Gastrocnemius medialis (tissue), 4 donors: ENCODE measurements at places on chromosomes 11 and 22.

DNA sequence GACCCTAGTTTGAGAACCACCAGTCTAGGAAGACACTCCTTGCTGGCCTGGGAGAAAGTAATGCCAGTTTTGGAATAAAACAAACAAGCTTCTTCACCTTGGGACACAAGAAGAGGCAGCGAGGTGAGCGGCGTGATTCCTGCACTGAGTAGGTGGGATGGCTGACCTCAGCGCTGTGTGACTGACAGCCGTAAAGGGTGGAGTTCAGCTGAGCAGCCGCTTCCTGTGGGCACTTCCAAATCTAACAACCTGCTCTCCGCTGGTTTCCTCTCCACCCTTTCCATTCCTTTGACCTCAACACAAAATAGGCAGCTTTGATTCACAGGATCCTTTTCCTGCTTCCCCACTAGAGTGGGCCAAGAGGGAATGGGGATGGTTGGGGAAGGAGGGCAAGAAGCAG lies 45.8 kb downstream of the PC start:
- H3K27ac ChIP-seq: no peak overlapping the region
- DNase-seq: no peak
- no peak overlapping the region for H3K4me3 ChIP-seq
- no peaks in the 10 kb centered on the region for H3K36me3 ChIP-seq

- no peak for DNase-seq
- no peaks in the 10 kb centered on the region for H3K27me3 ChIP-seq
- no peaks in the 10 kb centered on the region for H3K4me1 ChIP-seq
- no peak overlapping the region for H3K27ac ChIP-seq
- H3K36me3 ChIP-seq: no peaks in the 10 kb centered on the region
Observed at GRCh38 chr11:115396533-115396932, 107.7 kb downstream of the CADM1 start.

DNA sequence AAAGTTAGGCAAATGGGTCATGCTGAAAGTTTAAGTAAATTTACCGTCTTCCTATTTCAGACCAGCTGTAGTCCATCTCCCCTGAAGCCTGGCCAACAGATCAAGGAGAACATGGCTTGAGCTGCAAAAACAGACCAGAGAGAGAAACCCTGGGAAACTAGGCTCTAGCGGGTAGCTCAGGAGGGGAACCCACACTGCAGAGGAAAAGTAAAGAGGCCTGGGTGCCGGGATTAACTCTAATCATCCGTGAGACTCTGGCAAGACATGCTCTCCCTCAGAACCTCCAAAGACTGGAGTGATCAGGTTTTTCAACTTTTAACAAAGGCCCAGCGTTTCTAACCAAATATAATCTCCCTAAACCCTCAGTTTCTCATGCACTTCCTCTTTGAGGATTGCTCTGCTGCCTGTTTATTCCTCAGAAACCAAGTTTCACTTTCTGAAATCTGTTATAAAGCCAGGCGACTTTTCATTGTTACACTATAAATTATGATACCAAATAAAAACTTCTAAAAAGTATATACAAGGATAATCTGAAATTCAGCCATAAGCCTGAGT lies 67.5 kb downstream of the GAB2 start:
- no peak for DNase-seq
- no peaks in the 10 kb centered on the region for H3K27me3 ChIP-seq
- peak overlapping the region; percentile 16 for H3K4me3 ChIP-seq
- no peaks in the 10 kb centered on the region for H3K36me3 ChIP-seq
- peaks cover 17% of the 10 kb centered on the region for H3K4me1 ChIP-seq
- H3K27ac ChIP-seq: peak overlapping the region; percentile 60

- DNase-seq: no peak
- no peak overlapping the region for H3K4me3 ChIP-seq
- no peak overlapping the region for H3K27ac ChIP-seq
- H3K36me3 ChIP-seq: peaks cover 8% of the 10 kb centered on the region
- H3K4me1 ChIP-seq: no peaks in the 10 kb centered on the region
Observed at GRCh38 chr11:9901943-9902342, 238.1 kb downstream of the SWAP70 start.

- DNase-seq: no peak
- H3K27me3 ChIP-seq: peaks cover 36% of the 10 kb centered on the region
- no peaks in the 10 kb centered on the region for H3K36me3 ChIP-seq
- no peak overlapping the region for H3K27ac ChIP-seq
- no peaks in the 10 kb centered on the region for H3K4me1 ChIP-seq
Observed at GRCh38 chr11:3205261-3206155, 13.1 kb downstream of the MRGPRG start.

DNA sequence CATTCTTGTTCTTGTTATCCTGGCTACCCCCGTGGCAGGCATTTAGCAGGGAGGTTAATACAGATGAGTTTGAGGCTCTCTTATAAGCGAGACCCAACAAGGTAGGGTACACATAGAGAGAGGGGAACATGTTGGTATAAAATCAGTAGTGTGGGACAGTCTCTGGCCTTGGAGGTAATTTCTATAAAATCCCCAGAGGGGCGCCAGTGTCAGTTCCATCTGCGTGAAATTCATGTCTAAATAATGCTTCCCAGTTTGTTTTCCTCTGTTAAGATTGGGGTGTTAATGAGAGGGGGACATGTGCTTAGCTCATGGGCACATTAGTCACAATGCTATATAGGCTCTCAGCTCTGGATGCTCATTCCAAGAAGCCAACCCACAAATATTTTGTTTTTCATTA lies 150.7 kb downstream of the MYO18B start:
- peak overlapping the region; percentile 3 for H3K27ac ChIP-seq
- H3K27me3 ChIP-seq: no peaks in the 10 kb centered on the region
- peaks cover 39% of the 10 kb centered on the region for H3K36me3 ChIP-seq
- no peak for DNase-seq
- H3K4me1 ChIP-seq: no peaks in the 10 kb centered on the region
- no peak overlapping the region for H3K4me3 ChIP-seq
